ENCODE measurements at places on chromosomes 11 and 22. TPM values are rescaled to one million over a fixed set of nuclear protein-coding genes. Genes with fewer than 3 reads are reported as not detected.

Gene OTUB1
- 55.6 TPM for total RNA-seq

Gene GLYATL2
- total RNA-seq, result not detected

Gene BAIAP2L2
- 0.30 TPM for total RNA-seq

Gene P2RY2
- 20.0 TPM for total RNA-seq

Gene TEX54
- not detected for total RNA-seq

Gene OR8J3
- total RNA-seq, result not detected

Gene ANO5
- total RNA-seq, result 59.1 TPM

Gene C11orf42
- not detected for total RNA-seq

Gene CDC42EP2
- 16.7 TPM for total RNA-seq

Gene OR52N5
- not detected for total RNA-seq

DNA sequence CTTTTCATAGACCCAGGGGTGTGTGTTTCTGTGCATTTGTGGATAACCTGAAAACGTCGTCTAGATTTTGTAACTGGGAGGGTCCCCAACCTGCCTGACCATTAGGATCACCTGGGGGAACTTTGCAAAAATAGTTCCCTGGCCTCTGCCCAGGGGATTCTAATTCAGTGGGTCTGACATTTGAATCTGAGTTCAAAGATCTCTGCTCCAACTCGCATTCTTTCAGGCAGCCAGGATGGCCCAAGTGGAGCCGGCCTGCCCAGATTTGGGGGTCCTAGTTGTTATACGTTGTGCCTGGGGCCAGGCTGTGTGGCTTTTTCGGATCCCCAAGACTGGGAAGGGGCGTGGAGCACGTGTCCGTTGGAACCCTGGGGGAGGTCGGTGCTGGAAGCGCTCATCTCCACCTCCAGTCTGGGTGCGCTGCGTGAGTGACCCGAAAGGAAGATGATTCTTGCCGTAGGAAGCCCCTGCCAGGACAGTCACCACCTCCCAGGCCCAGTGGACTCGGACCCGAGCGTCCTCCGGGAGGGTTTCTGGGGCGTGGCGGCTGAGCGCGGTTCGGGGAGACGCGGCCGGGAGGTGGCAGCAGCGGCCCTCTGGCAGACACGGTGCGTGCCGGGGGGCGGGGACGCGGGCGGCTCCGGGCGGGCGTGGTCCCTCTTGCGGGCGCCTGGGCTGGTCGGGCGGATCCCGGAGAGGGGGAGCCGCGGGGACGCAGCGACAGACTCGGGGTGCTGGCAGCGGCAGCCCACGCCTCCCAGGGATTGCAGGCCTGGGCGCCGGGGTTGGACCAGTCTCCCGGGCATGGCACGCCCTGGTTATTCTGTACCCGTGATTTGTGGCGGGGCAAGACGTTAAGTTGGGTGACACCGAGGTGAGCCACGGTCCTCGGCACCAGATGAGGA lies 29.2 kb upstream of the PLET1 start:
- DNase-seq, result peak; percentile 94

DNA sequence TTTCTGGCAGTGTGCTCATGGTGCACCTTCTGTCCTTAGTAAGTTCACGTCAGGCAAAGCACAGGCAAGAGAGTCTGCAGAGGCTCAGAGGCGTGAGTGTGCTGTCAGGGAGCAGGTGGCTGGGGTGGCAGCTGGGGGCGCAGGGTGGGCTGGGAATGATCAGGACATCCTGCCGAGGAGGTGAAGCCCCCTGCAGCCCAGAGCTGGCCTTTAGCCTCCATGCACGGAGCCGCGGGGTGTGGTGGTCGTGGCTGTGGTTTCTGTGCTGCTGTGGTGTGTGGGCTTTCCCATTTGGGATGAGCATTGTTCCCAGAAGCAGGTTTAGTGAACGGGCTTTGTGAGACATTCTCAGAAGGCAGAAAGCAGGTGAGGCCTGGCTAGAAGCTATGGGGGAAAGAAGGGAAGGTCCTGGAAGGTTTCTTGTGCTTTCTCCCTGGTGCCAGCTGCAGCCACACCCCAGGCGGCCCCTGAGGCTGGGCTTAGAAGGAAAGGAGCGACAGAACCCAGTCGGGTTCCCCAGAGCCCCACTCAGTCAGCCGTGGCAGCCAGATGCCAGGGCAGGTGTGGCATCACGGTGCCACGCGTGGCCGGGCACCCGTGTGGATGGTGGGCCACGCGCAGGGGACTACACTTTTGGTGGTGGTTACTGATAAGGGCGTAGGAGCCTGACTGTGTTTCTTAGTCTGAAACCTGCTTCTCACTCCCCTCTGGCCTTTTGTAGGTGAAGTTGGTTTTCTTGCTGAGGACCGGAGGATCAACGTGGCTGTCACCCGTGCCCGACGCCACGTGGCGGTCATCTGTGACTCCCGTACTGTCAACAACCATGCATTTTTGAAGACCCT lies 32.0 kb downstream of the IGHMBP2 start:
- peak; percentile 60 for DNase-seq

DNA sequence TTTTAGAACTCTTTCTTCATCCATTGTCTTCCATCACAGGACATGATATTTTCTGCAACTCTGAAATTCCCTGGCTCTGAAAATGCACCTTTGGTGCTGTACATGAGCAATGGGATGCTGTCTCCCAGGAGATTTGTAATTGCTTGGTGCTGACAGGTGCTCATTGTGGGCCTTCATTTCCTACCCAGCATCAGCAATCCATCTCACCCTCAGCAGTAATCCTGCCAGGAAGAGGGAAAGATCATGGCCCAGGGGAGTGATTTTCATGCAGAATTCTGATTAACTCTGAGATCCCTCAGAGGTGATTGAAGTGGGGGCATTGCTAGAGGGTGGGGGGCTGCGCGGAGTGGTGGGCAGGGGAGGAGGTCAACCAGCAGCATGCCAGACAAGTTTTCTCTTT lies 651.7 kb downstream of the NELL1 start:
- DNase-seq, result no peak

GRCh38 chr11:12698048-12698447 lies 23.8 kb downstream of the TEAD1 start:
- DNase-seq, result no peak

DNA sequence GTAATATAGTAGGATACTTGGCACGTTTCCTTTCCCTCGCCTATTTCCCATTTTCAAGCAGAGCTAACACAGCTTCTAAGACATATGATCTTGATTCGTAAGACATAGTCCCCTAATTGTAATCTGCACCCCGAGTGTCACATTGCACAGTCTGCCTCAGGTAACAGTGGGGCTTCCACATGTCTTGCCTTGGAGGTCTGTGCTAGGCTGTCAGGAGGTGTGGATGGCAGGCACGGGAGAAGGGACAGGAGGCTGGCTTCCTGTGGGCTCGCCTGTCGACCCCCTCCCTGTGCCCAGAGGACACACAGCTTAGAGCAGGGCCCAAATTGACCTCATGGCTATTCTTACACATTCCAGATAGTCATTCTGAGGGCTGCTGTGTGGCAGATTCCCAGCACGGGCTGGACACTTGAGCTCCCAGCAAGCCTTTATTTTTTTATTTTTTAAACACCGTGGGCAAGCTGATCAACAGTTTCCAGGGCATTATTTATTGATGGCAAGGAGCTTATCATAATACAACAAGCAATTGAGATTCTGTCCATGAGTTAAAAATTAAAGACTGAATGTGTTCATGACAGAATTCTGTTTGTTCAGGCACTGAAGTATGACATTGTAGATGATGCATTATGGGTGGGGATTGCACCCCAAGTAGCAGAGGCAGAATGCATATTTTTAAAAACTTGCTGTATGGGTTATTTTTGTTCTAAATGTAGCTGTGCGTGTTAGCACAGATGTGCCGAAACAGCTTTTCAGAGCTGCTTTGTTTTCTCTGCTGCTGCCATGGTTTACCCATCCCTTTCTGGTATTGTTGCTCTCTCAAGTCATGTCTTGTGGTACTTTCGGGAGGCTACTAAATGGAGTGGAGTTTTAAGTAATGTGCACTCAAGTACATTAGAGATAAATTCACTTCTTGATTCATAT lies 113.0 kb downstream of the ATXN10 start:
- DNase-seq, result no peak

- DNase-seq, result no peak
Observed at GRCh38 chr11:42524534-42525227, 787.1 kb upstream of the API5 start.

DNA sequence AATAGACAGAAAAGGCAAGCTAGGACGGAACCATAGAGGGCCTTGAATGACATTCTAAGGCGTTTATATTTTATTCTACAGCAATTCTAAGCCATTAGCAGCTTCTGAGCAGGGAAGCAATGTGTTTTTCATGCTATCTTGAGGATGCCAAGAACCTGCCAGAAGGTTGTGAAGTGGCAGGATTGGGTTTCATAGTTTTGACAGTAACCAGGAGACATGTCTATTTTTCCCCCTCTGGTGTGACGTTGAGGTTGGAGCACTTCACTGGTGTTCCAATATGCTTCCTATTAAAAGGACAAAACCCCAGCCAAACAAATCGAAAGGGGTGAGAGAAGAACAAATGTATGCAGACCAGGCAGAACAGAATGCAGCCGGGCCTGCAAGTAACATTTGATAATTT lies 148.2 kb downstream of the SPATA19 start:
- no peak for DNase-seq

GRCh38 chr22:48445113-48445827 lies 1382.4 kb downstream of the BRD1 start:
- no peak for DNase-seq

DNA sequence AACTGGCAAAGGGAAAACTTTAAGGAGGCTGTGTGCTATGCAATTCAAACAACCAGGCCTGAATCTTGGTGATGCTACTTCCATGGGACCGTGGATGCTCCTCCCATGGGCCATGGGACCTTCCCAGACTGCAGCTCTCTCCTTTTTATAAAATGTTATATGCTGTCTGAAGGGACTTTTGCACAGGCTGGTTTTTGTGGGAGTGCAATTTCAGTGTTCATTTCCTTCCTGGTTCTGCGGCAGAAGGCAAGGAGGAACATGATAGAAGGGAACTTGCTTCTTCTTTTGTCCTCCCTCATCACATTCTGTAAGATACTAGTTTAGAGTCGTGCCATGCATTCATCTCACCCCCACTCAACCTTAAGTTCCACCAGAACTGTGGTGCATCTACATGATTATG lies 68.9 kb downstream of the C11orf58 start:
- no peak for DNase-seq

- DNase-seq, result no peak
Observed at GRCh38 chr11:36073411-36074203, 129.7 kb downstream of the LDLRAD3 start.

- DNase-seq, result no peak
Observed at GRCh38 chr11:82792822-82793569, 59.3 kb upstream of the FAM181B start.

DNA sequence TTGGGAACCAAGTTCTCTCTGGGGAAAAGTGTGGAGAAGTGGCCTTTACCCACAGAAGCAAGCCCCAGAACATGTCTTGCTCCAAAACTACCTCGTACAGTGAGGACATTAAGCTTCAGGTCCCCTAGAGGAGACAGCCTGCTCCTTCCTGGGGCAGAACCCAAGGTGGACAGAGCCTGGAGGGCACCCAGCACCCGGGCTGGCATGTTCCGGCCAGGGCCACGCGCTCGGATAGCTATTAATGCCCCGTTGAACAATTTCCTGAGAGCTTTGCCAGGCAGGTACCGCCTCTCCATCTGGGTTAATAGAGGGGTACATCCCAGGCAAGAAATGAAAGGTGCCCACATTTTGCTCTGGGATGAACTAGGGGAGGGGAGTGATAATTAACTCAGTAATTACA lies 169.0 kb upstream of the GRK3 start:
- DNase-seq, result no peak

DNA sequence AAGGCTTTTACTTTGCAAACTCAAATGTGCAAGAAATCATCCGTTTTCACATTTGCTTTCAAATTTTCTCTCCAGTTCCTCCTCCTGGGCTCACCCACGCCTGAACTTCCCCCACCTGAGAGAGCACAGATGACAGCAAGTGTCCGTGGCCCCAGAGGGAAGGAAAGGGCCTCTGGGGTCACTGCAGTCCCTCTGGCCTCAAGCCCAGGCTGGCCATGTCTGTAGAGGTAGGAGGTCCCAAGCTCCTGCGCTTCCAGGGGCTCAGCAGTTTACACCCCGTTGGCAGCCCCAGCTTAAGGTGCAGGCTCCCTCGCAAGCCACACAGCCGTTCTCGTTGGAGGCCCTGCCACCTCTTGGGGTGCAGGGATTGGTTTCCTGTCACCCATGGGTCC lies 40.5 kb upstream of the PRDM11 start:
- no peak for DNase-seq

GRCh38 chr22:42901790-42902508 lies 44.9 kb upstream of the ARFGAP3 start:
- no peak for DNase-seq

GRCh38 chr11:133425992-133426391 lies 106.3 kb downstream of the OPCML start:
- DNase-seq, result no peak

DNA sequence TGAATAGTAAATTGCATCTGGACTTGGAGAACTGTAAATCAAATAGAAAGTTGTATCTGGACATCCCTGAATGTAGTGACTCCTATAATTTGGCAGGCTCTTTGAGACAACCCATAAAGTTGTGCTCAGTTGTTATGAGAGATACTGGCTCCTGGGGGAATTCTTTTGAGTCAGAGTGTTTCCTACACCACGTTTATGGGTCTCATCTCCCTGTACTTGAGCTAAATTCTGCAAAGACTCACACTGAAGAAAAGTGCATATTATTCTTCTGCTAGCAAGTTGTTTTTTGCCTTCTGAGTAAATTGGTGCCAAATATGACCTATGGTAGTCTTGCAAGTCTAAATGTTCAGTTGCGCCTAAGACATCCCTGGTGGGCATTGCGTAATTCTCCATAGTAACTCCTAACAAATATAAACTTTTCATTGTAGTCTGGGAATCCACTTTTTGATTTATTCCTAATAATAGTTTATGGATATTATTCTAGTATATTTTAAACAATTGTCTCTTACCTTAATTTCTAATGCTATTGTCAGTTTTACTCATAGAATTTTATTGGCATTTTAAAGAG lies 5.0 kb downstream of the ZNF215 start:
- DNase-seq, result no peak
